ENCODE measurements at places on chromosomes 2 and 18.

DNA sequence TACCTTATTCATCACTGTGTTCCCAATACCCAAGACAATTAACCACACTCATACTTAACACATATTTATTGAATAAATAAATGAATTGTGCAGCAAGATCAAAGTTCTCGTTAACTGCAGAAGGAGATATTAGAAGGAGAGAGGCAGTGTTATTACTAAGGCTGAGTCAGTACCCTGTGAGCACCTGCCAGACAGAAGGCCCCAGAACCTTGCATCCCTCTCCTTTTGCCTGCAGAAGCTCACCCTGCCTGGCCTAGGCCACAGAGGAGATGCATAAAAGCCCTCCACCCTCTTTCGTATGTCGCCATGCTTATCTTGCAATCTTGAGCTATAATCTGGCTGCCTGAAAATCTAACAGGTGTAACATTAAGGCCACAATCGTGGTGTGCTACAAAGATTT lies 20.5 kb upstream of the RNF149 start:
- DNase-seq = no peak

DNA sequence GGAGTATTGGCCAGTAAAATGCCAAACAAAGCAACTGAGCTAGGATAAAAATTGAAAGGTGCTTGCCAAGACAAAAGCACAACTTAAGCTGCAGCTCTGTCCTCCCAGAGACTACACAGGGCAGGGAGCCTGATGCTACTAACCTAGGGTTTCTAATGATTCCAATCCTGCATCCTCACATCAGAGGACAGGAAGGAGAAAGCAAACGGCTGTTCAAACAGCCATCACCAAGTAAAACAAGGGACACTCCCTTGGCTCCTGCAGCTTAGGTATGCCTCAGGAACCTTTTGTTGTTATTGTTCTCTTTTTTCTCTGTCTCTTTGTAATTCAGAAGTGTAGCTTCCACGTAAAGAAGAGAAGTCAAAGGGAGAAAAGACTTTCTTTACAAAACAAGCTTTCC lies 99.5 kb downstream of the TCF4 start:
- no peak for DNase-seq

DNA sequence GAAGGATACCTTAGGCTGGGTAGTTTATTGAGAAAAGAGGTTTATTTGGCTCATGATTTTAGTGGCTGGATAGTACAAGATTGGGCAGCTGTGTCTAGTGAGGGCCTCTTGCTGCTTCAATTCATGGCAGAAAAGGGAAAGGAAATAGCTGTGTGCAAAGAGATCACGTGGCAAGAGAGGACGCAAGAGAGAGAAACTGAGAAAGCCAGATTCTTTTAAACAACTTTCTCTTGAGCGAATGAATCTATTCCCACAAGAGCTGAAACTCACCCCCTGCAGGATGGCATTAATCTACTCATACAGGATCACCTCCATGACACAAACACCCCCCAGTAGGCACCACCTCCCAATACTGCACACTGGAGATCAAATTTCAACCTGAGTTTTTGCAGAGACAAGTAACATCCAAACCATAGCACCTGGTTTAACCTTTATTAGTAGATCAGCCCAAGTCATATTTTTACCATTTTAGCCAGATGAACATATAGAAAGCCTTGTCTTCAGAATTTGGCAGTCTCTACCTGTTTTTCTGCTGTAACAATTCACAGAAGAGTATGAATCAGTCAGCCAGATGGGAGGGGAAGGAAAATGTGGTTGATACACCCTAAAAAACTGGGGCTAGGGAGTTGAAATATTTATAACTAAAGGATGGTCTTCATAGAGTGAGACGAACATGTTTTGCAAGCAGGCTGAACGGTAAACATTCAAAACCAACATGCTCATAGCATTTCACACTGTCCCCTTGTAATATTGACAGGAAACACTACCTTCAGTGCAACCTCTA lies 73.9 kb upstream of the NCKAP5 start:
- DNase-seq = no peak

DNA sequence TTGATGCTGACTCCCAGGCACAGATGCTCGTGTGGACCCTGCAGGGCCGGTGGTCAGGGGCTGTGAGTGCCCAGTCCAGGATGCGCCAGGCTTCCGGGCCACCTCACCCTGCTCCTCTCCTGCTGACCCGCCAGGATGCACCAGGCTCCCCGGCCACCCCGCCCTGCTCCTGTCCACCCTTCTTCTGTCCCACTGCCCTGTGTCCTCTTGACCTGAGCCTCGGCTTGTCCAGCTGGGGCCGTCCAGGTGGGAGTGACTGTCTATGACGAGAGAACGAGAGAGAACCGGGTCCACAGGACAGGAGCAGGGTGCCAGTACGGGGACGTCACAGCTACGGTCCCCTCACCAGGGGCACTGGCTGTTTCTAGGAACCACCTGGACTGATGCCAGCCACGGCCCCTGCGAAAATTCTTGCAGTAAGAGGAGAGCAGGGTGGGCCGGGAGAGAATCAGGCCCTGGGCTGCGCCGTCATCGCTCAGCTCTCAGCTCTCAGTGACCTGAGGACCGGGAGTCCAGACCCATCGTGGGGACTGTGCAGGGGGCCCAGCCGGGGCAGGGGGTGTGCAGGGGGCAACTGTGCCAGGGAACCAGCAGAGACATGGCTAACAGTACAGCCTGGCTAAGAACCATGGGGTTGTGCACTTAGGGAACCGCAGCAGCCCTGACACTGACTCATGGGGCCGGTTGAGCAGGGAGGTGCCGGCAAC lies 12.9 kb upstream of the NFATC1 start:
- no peak for DNase-seq

DNA sequence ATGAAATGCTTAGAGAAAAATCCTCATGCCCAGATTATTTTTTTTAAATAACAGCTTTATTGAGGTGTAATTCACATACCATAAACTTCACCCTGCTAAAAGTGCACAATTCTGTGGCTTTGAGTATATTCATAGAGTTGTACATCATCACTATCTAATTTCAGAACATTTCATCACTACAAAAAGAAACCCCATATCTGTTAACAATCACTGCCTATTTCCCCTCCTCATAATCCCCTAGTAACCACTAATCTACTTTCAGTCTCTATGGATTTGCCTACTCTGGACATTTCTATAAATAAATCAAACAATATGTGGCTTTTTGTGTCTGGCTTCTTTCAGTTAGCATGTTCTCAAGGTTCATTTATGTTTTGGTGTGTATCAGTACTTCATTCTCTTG lies 51.4 kb downstream of the OSBPL1A start:
- DNase-seq = no peak

GRCh38 chr2:178325268-178325667 lies 125.7 kb downstream of the PRKRA start:
- DNase-seq = no peak

DNA sequence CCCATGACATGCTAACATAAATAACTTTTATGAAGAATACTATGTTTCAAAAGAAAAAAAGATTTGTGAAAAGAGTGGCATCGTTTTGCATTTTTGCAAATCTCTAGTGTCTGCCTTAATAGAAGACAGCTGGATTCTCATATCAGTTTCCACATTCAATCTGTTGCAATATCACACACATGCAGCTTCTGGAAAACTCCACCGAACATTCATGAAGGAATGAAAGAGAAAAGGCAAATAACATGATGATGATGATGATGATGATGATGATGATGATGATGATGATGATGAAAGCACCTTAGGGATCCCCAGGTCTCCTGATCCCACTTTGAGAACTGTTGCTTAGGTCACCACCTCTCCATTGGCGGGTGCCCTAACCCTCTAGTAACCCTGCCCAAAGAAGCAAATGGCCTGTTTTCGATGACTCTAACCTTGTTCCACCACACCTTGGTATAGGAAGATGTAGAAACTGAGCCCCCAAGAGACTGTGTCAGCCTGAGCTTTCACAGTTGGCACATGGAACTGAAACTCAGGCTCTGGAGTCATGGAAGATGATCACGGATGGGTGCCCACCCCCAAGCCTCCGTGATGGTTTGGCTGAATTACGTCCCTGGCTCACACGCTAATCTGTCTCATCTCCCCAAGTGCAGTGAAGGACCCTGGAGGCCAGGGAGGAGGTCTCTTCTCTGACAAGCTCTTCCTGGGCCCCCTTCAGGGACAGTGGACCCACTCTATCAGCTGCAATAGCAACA lies 80.1 kb upstream of the SMAD7 start:
- DNase-seq = no peak

- DNase-seq = no peak
Observed at GRCh38 chr2:236045251-236046235, 122.6 kb downstream of the GBX2 start.

DNA sequence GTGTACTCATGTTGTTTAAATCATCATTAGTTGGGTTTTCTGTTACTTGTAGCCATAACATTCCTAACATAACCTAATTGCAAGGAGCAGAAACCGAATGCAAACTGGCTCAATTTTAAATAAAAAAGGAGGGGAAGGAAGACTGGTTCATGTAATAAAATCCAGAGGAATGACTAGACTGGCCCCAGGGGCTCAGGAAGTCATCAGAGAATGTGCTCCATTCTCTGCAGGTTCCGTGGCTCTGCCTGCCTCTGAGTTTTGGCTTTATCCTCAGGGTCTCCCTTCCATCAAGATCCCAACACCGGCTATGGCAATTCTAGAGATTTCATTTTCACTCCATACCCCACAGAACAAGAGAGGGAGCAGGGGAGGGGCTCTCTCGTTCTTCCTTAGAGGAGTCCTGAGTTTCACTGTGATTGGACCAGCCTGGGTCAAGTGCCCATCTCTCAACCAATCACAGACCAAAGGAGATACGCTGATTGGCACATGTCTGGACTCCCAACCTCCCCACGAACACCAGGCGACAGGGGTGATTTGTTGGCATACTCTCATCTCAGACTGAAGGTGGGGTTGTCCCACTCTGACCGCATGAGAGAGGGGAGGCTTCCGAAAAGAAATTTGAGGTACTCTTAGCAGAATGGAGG lies 64.8 kb downstream of the NPPC start:
- no peak for DNase-seq

DNA sequence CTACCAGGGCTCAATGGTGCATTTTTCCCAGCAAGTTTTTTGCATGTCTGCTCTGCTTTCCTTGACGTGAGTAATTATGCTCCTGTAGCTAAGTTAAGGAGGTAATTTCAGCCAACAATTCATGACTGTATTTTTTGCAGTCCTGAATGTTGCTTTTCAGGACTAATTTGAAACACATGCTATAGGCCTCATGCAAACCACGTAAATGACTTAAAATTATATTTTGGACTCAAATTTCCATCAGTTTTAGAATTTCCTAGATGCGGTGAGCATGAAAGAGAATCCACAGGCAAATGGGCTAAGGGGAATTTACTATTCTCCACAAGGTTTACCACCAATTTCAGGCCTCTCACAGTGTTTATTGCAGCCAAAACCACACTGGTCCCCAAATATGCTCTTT lies 589.9 kb upstream of the LRRTM1 start:
- no peak for DNase-seq

DNA sequence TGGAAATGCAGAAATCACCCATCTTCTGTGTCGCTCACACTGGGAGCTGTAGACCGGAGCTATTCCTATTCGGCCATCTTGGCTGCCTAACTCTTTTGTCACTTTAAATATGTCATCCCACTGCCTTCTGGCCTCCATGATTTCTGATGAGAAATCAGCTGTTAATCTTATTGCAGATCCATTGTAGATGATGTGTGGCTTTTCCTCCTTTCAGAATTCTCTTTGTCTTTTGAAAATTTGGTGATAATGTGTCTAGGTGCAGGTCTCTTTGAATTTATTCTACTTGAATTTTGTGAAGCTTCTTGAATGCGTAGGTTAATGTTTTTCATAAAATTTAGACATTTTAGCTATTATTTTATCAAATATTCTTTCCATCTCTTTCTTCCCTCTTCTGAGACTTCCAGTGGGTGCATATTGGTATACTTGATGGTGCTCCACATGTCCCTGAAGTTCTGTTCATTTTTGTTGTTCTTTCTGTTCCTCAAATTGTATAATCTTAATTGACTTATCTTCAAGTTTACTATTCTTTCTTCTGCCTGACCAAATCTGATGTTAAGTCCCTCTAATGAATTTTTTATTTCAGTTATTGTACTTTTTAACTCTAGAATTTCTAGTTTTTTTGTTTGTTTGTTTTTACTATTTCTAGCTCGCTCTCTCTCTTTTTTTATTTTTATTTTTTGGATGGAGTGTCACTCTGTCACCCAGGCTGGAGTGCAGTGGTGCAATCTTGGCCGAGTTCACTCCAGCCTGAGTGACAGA lies 90.8 kb upstream of the DLX2 start:
- DNase-seq = no peak

DNA sequence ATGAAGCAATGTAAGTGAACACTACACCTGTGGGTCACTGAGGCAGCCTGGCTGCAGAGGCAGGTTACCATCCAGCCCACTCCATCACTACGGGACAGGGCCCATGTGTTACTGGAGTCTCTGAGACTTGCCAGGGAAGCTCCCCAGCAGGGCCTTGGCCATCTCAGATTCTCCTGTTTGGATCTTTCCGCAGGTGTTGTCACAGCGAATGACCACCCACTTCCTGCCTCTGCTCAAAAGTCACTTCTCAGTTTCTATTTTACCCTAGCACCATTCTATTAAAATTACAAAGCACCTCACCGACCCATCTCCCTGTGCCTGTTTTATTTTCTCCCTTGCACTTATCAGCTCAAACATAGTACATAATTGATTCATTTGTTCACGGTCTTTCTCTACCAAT lies 34.5 kb upstream of the L3MBTL4 start:
- DNase-seq = no peak

DNA sequence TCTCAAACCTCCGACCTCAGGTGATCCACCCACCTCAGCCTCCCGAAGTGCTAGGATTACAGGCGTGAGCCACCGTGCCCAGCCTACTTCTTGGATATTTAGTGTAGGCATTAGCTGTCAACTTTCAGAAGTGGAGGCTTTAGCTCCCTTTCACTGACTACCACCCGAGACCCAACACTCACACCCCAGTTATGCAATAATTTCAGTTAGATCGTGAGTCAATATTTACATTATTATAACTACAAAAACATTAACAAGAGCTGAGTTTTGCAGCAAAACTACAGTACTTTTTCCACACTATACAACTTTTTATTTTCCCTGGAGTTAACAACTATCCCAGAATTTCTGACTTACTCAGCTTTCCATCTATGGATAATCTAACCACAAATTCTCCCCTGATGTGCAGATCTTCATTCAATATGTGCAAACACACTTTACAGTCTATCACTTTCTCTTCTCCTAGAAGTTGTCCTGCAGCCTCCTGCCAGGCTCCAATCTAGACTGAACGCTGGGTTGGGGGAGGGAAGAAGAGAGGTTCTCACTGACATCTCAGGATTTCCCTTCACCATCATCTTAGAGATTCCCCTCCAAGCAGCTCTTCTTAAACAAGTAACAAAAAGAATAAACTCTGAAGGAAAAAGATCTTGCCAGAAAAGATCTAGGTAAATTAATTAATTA lies 10.1 kb downstream of the TBC1D8 start:
- no peak for DNase-seq

DNA sequence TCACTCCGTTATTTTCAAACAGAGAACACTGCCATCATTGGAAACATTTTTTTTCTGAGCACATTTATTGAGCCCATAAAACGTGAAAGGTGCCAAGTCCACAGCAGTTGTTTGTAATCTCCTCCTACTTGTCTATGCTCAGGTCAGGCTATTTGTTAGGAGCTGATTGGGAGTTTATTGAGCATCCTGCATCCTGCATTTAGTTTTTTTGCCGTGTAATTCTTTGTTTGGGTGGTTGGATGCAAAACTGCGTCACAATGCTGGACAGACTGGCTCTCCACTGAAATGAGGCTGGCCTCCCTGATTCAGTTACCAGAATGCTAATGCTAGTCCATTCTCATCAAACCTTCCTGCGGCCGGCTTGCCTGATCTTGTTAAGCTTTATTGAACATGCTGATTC lies 71.4 kb downstream of the RAPGEF4 start:
- no peak for DNase-seq

All from GM04503 (cell line).